ENCODE measurements at places on chromosomes 6 and 20.

DNA sequence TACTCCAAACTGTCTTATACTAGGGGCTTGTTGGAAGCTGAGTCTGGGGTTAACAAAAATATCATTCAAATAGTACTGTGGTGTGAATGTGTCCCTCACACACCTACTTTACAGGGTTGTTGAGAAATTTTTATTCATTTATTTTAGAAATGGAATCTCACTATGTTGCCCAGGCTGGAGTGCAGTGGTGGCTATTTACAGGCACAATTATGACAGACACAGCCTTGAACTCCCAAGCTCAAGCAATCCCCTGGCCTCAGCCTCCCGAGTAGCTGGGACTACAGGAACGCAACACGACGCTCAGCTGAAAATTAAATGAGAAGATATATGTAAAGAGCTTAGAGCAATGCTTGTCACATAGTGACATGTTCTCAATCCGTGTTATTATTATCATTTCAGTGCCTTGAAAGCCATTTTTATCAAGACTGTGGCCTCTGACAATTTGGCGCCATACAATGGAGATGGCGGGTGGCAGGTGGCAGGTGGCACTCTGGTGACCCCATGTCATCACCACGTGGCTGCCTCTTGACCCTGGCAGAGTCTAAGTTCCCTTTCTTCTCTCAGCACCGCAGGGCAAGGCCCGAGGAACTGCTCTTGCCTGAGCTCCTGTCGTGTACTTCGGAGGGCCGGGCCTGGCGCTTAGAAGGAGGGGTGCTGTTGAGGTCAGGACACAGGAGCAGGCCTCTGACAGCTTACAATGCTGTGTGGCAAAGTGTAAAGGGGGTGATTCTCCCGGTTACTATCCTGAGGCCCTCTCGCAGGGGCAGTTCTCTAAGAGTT lies 64.5 kb downstream of the STX11 start:
- DNase-seq = no peak

DNA sequence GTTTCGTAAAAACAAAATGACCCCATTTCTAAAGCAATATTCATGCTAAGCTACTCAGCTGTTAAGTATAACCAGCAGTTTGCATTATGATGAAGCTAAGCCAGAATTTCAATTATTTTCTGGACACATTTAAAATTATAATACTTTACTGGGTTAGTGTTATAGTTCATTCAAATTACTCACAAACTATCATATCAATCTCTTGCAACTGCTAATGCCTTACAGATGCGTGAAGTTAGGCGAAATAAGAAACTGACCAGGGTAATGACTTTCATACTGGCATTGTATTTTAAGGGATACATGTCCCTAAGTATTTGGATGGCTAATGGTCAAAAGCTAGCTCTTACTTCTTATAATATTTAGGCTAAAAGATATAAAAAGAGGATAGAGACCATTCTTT lies 249.6 kb downstream of the TSHZ2 start:
- no peak for DNase-seq

DNA sequence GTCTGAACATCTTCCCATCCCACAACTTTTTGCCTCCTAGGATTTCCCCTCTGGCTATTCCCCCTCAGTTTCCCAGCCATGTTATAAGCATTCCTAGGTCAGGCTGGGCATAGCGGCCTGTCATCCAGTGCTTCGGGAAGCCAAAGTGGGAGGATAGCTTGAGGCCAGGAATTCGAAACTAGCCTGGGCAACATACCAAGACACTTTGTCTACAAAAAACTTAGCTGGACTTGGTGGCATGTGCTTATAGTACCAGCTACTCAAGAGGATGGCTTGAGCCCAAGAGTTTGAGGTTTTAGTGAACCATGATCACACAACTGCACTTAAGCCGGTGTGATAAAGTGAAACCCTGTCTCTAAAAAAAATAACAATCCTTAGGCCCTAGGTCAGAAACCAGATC lies 447.4 kb downstream of the KIF16B start:
- DNase-seq = peak; percentile 68

DNA sequence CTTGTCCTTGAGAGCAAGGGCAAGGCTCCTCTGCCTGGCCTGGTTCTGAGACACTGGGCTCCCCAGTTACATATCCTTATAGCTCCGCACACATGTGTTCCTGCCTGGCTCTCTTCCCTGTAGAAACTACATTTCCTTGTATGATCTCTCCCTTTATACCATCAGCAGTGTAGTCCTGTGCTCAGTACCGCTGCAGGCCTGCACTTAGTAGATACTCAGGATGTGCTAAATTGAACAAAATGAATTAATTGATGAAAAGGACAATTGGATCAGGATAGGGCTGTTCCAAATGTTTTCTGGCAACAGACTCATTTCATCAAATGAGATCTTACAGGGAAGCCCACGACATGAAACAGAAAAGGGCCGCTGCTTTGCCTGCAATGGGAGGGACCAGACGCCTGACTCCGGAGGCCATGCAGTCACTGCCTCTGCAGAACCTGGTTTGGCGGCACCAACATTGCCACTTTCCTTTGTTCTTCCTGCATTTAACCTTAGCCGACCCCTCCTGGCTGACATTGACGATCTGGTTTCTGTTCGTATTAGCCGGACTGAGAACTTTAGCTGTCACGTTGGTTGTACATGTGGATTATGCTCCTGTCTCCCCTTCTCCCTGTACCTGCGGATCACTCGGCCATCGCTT lies 53.3 kb downstream of the CHMP4B start:
- no peak for DNase-seq

GRCh38 chr6:56043076-56043475 lies 167.7 kb upstream of the BMP5 start:
- no peak for DNase-seq

GRCh38 chr20:46206992-46207549 lies 89.0 kb downstream of the CD40 start:
- DNase-seq = no peak

- peak; percentile 3 for DNase-seq
Observed at GRCh38 chr6:91276315-91276714, 689.4 kb upstream of the MAP3K7 start.

GRCh38 chr20:59962155-59962554 lies 3.9 kb downstream of the CDH26 start:
- no peak for DNase-seq

DNA sequence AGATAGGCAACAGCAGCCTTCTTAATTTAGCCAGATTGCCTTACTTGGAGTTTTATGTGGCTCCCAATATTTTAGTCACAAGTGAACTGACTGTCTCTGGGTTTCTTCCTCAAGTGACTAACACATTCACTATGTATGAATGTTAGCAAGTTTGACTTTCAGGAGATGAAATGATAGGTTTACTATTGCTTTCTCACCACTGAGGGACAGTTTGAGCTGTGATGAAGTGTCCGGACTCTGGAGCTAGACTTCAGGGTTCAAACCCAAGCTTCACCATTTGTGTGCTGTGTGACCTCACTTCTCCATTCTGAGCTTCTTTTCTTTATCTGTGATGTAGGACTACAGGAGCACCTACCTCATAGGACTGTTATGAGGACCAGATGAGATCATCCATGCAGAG lies 8.2 kb downstream of the DHX35 start:
- no peak for DNase-seq

DNA sequence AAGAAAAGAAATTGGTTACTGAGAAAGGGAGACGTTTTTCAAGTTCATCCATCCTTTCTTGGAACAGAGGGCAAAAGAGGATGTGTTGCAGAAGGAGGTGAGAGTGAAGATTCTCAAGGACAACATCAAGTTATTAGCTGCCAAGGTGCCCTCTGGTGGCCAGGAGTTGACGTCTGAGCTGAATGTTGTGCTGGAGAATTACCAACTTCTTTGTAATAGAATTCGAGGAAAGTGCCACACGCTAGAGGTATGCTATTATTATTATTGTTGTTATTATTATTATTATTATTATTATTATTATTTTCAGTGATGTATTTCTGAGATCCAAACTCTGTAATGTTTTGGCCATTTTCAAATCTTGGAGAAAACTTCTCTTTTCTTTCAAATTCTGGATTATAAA lies 197.0 kb downstream of the UTRN start:
- peak; percentile 82 for DNase-seq

GRCh38 chr20:54474866-54475265 lies 527 bp upstream of the DOK5 start:
- no peak for DNase-seq

DNA sequence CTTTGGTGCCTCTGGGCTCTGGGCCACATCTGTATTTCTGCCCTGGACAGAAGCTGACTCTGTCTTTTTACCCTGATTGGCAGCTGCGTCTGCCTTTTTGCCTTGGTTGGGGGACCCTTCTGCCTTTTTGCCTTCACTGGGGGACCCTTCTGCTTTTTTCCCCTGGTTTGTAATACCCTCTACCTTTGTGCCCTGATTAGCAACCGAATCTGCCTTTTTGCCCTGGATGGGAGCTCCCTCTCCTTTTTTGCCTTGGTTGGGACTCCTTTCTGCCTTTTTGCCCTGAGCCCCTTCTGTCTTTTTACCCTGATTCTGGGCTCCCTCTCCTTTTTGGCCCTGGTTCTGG lies 23.4 kb downstream of the RRBP1 start:
- no peak for DNase-seq

DNA sequence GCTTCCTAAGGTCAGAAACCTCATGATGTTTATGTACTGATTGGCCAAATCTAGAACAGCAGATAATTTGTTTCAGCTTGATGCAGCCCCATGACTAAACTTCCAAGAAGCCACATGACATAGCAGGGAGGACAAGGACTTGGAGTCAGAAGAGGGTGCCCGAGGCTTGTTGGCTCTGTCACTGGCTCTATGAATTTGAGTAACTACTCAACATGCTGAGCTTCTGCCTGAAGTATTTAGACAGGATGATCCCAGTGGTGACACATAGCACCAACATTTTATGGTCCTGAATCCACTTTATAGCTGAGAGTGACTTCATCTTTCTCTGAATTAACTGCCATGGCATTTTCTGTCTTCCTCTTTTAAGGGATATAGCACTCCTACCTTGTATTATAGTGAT lies 13.5 kb upstream of the TBX18 start:
- DNase-seq = no peak

- DNase-seq = no peak
Observed at GRCh38 chr20:19403549-19403948, 191.1 kb downstream of the SLC24A3 start.

DNA sequence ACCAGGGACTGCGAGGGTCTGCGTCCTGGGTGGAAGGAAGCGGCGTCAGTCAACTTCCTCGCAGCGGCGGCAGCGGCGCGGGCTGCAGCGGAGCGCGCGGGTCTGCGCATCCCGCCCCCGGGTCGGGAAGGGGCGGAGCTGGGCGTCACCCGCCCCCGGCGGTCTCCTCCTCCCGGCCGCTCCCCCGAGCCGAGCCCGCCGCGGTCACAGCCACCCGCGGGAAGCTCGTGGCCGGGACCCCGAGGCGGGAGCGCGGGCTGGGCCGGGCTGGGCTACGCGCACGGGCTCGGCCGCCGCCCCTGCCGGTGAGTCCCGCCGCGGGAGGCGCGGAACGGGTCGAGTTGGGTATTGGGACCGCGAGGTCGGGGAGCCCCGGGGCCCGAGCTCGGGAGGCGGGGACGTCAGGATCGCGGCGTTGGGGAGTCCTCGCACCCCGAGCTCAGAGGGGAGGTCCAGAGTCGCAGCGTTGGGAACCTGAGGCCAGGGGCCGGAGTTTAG lies at the start of gene PAQR8:
Gene PAQR8, plus strand, starts transcription at position 207 of the 498 bp plus-strand sequence. CDS start 41,063 bp downstream, outside the sequence.
- DNase-seq = peak; percentile 88

GRCh38 chr6:85887461-85887860 lies 244.8 kb upstream of the SYNCRIP start:
- DNase-seq = no peak

GRCh38 chr6:18263418-18264218 lies 712 bp downstream of the DEK start:
- peak; percentile 40 for DNase-seq

DNA sequence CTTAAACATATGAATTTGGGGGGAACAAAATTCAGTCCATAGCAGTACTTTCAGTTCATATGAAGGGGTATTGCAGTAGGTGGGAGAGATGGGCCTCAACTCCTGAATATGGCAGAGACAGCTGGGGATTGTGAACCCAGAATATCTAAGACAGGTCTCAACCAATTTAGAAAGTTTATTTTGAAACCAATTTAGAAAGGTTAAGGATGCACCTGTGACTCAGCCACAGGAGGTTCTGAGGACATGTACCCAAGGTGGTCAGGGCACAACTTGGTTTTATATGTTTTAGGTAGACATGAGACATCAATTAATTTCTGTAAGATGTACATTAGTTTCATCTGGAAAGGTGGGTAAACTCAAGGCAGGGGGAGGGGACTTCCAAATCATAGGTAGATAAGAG lies 59.5 kb downstream of the MYO6 start:
- DNase-seq = no peak

DNA sequence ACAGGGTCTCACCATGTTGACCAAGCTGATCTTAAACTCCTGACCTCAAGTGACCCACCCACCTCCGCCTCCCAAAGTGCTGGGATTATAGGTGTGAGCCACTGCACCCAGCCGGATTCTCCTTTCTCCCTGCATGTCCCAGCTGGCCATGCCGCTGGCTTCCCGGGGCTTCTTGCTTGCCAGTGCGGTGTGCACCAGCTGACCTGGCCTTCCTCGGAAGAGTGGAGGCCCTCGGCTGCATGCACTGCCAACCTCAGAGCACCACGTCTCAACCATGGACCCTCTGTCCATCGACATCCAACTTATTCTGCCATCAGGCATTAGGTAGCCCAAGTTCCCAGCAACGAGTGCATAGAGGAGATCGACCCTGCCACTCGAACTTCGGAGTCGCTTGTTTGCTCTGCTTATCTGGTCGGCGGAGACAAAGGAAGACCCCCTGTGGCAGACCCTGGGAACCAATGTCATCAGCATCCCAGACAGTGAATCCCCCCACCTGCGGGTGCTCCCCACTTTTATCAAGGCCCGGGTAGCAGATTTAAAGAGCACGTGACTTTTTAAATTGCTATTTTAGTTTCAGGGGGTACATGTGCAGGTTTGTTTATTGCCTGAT lies 307.8 kb downstream of the CDH4 start:
- no peak for DNase-seq

DNA sequence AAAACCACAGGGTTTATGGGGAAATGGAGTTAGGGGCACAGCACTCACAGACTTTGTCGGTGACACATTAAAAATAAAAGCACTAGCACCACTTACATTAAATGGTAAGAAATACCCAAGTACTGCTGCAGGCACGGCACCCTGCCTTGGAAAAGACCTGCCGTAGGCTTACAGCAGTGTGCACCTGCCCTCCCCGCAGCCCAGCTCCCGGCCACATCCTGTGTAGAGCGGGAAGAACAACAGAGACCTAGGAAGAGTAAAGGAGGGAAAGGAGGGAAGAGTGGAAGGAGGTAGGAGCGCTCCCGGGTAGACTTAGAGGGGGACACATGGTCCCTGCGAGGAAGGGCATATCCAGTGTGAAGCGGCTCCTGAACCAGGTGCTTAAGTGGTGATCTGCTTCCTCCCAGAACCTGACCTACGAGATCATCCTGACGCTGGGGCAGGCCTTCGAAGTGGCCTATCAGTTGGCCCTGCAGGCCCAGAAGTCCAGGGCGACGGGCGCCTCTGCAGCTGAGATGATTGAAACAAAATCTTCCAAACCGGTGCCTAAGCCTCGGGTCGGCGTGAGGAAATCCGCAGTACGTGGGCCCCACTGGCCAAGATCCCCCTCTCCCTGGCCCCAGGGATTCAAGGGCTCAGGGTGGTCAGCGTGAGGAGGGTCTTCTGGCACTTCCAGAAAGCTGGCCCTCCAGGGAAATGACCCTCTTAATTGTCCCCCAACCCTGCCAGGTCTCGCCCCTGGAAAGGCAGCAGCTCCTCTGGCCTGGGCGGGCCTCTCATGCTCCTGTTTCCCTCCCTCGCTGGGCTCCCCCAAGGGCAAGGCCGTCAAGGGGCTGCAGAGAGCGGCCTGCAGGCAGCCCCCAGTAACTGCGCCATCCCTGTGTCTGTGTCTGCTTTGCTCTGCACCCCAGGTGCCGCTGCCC lies 55.5 kb downstream of the TCP11 start:
- DNase-seq = no peak

- DNase-seq = peak; percentile 78
Observed at GRCh38 chr20:56439771-56440291, 27.8 kb downstream of the CASS4 start.
